Motor neuron (in vitro differentiated cells): ENCODE measurements at places on chromosomes 2 and 18. TPM values are rescaled to one million over a fixed set of nuclear protein-coding genes. Genes with fewer than 3 reads are reported as not detected.

Gene PMAIP1
- 6.0 and 8.2 TPM in 2 replicates for total RNA-seq

Gene TXNDC2
- total RNA-seq, result 0.20 and 0.75 TPM in 2 replicates

Gene CTAGE1
- total RNA-seq, result not detected in 2 replicates

Gene LYPD6B
- 0.41 and 0.46 TPM in 2 replicates for total RNA-seq

Gene CSRNP3
- 34.1 and 36.5 TPM in 2 replicates for total RNA-seq

Gene FBXO48
- total RNA-seq, result 0.68 and 0.88 TPM in 2 replicates

Gene LYG1
- 0.90 TPM in 1 of 2 replicates, not detected in the other for total RNA-seq

Gene MAB21L4
- total RNA-seq, result 0.16 and 0.20 TPM in 2 replicates

Gene DSG1
- total RNA-seq, result 0.21 and 0.45 TPM in 2 replicates
